NCI-H2081 treated with DMSO at 0.1 percent for 48 hours (cell line): ENCODE measurements at places on chromosomes 12 and 14.

DNA sequence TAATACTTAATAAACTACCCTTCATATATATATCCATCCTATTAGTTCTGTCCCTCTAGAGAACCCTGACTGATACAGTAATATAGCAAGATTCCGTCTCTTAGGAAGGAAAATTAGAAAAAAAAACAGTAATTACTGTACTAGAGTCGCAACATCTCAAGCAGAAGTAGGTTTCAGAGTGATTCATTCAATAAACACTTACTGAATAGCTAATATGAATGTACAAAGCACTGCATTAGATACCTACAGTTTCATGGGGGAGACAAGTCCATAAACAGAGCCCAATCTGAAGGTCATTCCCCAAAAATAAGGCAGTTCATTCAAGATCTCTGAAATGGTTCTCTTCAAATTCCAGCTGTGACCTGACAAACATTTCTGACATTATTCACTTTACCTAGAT lies 9.9 kb downstream of the CERS5 start:
- DNase-seq, result no peak

GRCh38 chr12:2317772-2318171 lies 265.0 kb downstream of the CACNA1C start:
- no peak for DNase-seq

DNA sequence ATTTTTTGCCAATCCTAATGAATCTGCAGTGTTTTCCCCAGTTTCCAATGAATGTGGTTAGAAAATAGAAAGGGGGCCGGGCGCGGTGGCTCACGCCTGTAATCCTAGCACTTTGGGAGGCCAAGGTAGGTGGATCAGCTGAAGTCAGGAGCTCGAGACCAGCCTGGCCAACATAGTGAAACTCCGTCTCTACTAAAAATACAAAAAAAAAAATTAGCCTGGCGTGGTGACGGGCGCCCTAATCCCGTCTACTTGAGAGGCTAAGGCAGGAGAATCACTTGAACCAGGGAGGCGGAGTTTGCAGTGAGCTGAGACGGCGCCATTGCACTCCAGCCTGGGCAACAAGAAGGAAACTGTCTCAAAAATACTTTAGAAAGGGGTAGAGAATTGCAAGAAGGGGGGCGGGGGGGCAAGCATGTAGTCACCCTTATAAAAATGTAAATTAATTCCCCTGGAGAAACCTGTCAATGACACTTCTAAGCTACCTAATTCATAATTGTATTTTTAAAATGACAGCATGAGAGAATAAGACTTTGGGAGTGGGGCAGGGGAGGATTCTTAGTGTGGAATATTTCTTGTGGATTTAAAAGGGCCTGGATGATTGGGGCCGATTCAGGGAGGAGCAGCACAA lies 1.7 kb downstream of the KLHDC2 start:
- DNase-seq, result no peak

DNA sequence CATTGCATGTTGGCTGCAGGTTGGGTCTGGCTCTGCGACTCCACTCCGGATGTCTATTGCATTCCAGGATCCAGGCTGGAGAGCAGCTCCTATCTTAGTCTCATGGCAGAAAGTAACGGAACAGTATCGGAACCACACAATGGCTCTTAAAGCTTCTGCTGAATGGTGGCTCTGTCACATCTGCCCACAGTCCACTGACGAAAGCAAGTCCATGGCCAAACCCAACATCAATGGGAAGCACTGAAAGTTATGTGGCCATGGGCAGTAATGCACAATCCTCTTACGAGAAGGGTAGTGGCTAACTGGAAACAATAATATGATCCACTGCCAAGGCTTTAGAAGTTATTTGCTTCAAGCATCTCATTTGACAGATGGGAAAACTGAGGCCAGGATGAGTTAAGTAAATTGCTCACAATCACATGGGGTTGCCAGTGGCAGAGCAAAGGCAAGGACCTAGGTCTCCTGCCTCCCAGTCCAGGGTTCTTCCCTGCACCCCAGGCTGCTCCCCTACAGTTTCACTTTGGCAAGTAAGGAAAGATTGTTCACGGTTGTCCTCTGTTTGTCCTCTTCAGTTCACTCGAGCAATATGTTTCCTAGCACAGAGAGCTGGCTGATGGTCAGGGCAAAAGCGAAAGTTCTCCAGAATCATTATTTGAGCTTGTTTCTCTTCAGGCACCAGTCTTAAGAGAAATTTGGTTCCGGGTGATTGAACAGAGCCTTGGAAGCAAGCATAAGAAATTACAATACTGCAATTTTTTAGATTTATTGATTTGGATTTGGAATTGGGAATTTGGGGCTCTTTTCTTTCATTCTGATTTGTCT lies 54.2 kb downstream of the CKAP4 start:
- DNase-seq, result no peak

- no peak for DNase-seq
Measured at GRCh38 chr14:99237288-99237687, 34.7 kb downstream of the BCL11B start.

GRCh38 chr14:62066304-62066703 lies 304.1 kb downstream of the SNAPC1 start:
- no peak for DNase-seq

GRCh38 chr12:56389412-56389811 lies 26.8 kb upstream of the APOF start:
- DNase-seq, result no peak

- DNase-seq, result no peak
Measured at GRCh38 chr12:92488735-92489134, 214.1 kb upstream of the PLEKHG7 start.

- DNase-seq, result no peak
Measured at GRCh38 chr12:69513297-69513696, 43.1 kb downstream of the FRS2 start.

DNA sequence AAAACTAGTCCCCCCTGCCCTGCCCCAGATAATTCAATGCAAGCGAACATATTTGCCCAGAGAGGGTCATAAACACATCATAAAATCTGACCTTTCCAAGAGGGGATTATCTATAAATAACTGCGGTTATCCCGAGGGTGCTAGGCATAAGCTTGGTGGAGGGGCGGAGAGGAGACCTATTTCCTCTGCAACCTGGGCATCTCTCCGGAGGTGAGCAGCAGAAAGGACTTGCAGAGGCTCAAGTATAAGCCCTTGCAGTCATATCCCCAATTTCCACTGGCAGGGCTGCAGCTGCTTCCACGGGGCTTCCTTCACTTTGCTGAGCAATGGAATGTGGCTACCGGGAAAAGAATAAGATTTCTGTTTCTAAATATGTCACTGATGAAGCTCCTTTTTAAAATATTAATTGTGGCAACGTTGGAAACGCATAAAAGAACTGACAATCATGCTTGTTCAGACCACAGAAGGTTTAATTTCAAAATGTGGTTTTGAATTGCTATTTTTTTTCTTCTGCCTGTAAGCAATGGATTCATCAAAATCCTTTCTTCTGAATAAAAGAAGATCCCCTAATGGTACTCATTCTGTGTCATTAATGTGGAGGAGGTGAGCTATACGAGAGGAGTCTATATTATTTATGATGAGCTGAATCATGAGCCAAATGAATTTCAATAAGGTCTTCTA lies 268.9 kb upstream of the ATP2B1 start:
- no peak for DNase-seq

DNA sequence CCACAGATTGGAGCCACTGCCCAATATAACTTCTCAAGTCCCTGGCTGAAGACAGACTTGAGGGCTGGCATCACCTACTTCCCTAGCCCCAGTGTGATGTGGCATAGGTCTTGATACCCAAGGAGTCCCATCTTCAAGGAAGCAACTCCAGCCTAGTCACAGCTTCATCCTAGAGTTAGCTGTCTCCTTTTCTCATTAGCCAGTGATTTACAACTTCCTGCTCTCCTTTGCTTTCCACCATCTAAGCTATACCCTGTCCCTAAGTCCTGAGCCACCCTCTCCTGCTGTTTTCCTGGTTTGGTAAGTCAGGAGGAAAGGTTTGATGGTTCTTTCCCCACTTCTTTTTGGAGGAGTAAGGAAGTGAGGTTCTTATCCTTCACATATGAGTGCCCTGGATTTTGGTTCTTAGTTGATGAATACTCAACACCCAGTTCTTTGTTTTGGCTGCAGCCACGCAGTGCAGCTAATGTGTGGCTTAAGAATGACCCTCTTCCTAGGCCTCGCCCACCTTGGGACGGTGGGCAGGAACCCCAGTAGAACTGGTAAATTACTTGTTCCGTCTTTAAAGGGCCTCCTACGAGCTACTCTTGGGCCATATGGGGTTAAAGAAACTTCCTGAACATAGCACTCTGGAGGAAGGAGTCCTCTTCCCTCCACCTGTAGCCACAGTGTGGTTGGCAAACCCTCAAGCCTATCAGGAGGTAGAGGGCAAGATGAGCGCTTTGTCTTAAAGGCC lies 3.9 kb upstream of the GPX2 start:
- DNase-seq, result no peak

DNA sequence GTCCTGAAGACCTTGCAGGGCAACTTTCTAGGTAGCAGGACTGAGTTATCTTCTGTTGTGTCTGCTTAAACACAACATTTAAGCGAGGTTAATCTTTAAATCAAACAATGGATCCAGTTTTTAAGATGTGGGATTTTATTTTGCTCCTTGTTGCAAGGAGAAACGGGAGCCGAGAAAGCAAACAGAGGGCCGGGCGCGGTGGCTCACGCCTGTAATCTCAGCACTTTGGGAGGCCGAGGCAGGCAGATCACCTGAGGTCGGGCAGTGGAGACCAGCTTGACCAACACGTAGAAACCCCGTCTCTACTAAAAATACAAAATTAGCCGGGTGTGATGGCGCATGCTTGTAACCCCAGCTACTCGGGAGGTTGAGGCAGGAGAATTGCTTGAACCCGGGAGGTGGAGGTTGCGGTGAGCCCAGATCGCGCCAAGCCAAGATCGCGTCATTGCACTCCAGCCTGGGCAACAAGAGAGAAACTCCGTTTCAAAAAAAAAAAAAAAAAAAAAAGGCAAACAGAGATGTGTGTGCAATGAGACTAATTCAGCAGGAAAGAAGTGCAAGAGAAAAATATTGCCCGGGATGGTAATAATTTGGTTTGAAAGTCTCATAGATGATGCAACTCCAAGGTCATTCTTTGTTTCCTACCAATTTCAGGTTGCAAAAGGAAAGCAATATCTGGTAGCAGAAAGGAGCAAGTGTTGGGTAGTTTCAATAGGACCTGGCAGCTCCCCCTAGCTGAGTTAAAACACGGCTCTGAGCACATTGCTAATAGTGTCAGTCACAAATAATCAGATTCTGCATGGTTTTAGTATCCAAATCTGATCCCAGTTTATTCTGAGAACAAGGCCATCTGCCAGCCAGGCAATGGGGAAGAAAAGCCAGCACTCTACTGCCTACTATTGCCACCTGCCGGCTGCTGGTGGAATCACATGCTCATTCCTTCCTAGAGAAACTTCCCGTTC lies 141.4 kb downstream of the PPM1H start:
- DNase-seq, result peak; percentile 79

DNA sequence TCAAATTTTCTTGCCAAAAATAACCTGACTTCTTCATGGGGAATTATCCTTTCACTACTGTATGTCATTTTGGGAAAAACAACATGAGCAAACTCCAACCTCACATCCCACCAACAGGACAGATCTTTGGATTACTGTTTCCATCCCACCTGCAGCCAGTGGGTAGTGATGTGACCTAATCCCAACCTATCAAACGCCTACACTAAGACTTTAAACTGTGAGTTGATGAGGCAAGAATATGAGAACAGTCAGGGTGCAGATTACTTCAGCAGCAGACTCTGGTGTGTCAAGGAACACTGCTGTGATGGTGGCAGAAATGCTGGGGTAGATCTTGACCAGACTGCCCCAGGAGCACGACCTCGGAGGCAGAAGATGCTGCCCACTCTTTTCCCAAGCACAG lies 293.2 kb downstream of the DUSP6 start:
- DNase-seq, result no peak

- DNase-seq, result no peak
Measured at GRCh38 chr12:11630046-11630706, 19.3 kb upstream of the ETV6 start.

GRCh38 chr12:24349051-24349799 lies 399.8 kb upstream of the SOX5 start:
- DNase-seq, result no peak

- DNase-seq, result no peak
Measured at GRCh38 chr12:2151391-2151790, 98.6 kb downstream of the CACNA1C start.

GRCh38 chr12:89901319-89901718 lies 192.7 kb upstream of the ATP2B1 start:
- no peak for DNase-seq

- no peak for DNase-seq
Measured at GRCh38 chr12:69733638-69734037, 5.0 kb upstream of the RAB3IP start.

GRCh38 chr12:55642267-55642666 lies 5.6 kb downstream of the OR10P1 start:
- DNase-seq, result no peak

- DNase-seq, result no peak
Measured at GRCh38 chr14:64817631-64818030, 62.1 kb downstream of the SPTB start.

DNA sequence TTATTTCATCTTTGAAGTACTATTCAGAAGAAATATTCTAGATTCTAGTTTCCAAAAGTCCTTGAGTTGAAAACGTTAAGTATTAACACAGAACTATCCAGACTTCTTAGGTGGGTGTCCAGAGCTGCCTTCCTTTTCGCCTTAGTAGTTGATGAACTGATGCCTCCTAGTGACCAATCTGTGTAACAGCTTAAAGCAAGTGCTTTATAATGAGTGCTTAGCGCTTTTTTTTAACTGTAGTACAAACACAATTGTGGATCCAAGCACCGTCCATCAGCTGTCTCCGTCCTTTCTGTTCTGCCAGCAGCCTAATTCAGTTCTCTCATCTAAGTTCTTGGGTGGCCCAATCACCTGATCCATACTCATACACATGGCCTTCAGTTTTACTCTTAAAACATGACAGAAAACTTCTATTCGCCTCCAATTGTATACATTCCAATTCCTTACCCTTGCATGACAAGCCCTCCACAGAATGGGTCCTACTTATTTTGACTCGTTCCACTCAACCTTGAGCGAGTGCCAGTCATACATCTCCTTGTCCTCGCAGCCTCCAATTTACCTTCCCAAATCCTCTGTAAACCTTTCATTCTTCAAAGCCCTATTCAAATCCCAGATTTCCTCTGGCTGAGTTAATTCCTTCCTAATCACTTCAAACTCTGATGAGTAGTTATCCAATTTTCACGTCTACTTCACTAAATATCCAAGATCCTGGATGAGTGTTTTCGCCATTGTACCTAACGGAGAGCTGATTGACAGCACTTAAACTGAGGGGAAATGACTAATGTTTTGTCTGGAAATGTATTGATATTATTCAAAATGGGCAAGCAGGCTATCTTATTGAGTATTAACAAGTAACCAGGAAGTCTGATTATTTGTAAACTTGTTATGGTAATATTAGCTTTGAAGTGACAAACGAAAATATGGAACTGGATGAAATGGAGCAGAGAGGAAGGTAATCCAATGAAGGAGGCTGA lies 5.8 kb upstream of the PHLDA1 start:
- peak; percentile 79 for DNase-seq

- no peak for DNase-seq
Measured at GRCh38 chr14:103104654-103105452, 10.3 kb downstream of the EXOC3L4 start.

DNA sequence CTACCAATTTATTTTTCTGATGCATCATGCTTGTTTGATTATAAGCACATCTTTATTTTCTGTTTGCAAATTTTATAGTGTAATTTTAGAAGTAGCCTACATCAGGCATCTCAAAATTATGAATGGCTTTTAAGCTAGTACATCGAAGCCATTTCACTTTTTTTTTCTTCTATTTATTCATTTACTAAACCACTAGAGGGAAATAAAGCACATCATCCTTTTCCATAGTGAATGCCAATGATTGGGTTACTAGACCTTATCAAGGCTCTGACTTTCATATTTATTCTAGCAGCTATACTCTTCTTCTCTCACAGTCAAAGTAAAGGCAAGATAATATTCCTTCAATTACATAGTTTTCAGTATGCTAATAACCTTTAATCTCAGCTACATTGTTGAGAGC lies 736.4 kb upstream of the LRFN5 start:
- DNase-seq, result no peak
